ENCODE measurements at places on chromosomes 1 and 21.

GRCh38 chr1:242770366-242770765, 245.9 kb upstream of the PLD5 start:
- no peak for DNase-seq

- DNase-seq: no peak
Measured at GRCh38 chr1:33515112-33515511, 42.7 kb downstream of the ZSCAN20 start.

- DNase-seq: no peak
Measured at GRCh38 chr1:116024626-116025025, 48.3 kb downstream of the SLC22A15 start.

DNA sequence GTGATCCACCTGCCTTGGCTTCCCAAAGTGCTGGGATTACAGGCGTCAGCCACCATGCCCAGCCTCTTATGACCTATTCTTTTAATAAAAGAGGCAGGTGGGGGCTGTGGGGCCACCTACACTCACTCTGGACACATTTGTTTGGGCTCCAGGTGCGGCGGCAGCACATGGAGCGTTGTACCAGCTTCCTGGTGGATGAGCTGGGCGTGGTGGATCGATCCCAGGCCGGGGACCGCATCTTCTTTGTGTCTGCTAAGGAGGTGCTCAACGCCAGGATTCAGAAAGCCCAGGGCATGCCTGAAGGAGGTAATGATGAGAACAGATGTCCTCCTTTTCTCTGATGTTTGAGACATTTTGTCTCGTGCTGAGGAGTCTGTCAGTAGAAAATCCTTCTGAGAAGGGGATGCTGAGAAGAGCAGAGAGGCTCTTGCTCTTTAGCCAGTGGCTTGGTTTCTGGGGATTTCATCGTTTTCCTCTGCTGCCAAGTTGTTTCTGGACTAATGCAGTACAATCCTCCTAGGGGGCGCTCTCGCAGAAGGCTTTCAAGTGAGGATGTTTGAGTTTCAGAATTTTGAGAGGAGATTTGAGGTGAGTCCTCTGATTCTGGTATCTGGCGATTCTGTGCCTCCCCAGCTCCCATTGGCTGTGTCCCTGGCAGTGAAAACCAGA, 17.9 kb upstream of the MIIP start:
- DNase-seq: no peak

- no peak for DNase-seq
Measured at GRCh38 chr1:20069874-20070273, at the start of gene PLA2G5. TSS of gene PLA2G5 (plus strand) at chr1:20070194. CDS start at chr1:20084831, 14,637 bp downstream.

DNA sequence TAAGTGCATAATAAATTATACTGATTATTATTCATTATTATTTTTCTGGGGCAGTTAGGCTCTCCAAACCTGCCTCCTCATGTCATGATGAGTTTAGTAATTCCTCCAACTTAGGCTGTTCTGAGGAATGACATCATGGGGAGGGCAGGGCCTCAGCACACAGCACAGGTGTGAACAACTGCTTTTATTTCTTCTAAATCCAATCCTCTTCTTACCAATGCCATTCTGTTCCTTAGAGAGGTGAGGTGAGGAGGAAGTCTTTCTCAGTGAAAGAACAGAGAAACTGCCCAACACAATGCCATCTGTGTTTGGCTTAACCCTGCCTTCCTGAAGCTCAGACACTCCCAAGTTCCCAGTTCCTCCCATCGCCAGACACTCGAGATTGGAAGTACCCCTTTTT, 45.4 kb upstream of the WASF2 start:
- no peak for DNase-seq

DNA sequence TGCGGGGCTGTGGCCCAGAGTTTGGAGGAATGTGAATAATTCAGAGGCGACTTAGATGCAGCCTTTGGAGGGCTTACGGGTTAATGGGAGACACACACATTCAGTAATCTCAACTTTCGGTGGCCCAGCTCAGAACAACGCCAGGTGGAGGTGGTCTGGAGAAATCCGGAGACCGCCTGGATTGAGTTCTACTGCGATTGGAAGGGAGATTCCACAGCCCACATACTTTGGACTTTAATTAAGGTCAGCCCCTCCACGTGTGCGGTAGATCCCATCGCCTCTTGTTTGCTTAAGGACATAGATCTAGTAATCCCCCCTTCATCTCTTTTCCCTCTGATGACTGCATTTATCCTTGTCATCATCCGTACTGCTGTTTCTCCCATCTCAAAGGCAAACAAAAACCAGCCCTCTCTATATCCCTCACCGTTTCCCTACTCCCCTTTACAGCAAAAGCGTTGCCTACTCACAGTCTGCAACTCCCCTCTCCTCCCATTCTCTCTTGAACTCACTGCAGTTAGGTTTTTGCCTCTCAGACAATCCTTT, 720 bp upstream of the BSDC1 start:
- no peak for DNase-seq

DNA sequence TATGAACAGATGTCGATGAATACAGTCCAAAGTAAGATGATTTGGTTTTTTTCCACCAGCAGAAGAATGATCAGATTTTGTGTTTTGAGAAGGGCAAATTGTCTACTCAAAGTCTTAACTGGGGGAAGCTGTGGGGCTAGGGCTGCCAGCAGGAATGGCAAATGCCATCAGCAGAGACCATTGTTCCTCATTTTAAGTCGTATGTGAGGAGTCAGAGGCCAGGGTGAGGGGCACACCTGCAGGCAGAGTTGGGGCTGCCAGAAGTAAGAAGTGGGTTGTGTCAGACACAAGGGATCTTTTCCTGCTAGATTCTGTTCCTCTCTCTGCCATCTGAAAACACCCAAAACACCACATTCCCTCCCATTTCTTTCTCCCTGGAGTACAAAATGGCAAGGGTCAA, 8.7 kb downstream of the PARK7 start:
- DNase-seq: no peak

GRCh38 chr1:246629030-246629429, 62.8 kb downstream of the CNST start:
- DNase-seq: peak; percentile 41

DNA sequence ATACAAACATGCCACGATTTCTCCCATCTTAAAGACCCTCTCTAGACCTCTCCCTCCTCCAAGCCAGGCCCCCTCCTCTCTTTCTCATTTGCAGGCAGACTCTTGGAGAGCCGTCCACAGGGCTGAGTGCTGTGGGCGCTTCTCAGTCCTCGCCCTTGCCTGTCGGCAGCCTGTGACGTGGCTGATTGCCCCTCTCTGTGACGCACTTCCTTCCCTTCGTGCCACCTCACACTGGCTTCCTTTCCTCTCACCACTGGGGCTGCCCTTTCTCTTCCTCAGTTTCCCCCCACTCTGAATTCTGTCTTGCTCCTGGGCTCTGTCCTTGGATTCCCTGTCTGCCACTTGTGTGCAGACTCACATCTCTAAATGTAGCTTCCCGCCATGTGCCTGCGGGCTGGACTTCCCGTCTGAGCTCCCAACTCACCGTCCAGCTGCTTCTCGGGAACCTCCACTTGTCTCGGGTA, 227.2 kb downstream of the CAMTA1 start:
- no peak for DNase-seq

- DNase-seq: no peak
Measured at GRCh38 chr1:62428351-62428750, 8.5 kb upstream of the USP1 start.

DNA sequence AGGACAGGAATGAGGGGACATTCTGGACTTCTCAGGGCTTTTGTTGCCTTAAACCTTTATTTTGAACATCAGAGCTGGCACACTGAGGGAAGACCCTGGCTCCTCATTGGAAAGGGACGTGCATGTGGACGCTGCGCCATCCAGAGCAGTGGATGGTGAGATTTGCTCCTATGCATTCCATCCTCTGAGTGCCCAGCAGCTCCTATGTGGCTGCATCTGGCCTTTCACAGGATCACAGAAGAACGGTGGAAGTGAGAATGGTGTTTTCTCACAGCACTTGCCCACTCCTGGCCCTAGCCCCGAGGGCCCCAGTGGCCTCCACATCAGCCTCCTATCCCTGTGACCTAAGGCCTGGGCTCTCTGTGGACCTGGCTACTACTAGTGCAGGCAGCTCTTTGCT, 20.6 kb upstream of the CCDC190 start:
- no peak for DNase-seq

DNA sequence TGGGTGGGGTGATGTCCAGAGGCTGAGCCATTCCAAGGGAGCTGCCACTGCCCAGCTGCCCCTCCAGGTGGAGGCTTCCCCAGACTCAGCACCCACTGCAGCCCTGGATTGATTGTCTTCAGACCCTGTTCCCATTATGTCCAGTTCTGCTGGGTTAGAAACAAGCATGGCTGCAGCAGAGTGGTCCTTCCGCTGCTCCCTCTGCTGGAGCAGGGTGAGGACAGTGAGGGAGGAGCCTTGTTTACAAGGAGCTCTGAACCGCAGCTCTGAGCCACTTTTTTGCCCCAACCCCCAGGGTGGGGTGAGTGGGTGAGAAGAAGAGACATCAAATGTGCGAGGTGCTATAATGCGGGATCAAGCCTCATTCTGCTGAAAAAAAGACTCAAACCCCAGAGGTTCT, 2.3 kb downstream of the TNNT2 start:
- no peak for DNase-seq

DNA sequence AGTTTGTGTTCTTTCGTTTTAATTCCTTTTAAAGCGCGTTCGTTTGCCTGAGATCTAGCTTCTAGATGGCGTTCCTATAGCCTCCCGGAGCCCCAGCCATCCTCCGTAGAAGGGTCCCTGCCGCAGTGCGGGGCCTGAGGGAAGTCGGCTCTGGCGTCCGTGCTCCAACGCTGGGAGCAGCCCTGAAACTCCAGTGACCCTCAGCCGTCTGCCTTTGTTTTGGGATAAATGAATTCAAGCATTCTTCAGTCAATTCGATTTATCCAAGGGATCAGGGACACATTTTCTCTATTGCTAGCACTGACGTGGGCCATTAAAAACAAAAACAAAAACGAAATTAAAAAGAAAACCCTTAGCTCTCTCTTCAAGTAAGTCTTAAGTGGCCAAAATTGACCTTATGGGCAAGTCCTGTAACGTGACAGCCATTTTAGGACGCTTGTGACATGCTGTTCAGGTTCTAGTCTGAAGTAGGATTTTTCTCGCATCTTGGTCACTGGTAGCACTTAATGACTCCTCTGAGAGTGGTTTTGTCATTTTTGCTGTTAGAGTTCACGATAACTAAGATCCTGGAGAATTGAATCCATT, 742 bp upstream of the HSPA13 start:
- DNase-seq: no peak

Data from GM19239 (cell line).